HS-27A (cell line): ENCODE measurements at places on chromosomes 11 and 22.

DNA sequence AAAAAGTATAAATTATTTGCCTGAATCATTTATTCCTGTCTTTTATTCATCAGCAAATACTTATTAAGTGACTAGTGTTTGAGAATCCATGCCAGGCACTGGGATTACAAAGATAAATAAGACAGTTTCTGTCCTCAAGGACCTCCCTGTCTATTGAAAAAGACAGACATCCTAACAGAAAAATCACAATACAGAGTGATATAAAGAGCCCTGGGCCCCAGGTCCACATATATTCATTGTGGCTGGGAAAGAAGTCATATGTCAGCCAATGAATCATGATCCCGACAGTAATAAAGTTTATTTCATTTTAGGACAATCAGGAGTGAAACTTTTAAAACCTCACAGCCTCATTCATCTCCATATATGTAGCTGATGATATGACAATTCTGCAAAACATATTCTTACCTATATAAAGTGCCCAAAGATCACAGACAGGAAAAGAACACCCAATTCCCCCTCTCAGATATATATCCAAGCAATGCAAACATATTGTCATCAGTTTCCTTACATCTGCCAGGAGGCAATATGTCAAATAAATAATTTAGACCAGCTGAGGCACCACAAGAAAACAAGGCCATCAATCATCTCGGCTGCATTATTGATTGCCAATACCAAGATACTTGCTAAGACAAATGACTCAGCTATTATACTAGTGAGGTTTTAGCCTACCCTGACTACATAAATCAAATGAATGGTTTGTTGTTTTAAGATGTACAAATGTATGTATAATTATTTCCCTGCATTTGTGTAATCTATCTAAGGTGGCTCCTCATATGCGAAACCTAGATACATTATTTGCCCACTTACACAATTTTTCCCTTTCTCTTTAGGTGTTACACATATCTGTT, 590.9 kb upstream of the API5 start:
- no peak for DNase-seq

GRCh38 chr11:61698173-61698948, 18.2 kb downstream of the DAGLA start:
- no peak for DNase-seq

DNA sequence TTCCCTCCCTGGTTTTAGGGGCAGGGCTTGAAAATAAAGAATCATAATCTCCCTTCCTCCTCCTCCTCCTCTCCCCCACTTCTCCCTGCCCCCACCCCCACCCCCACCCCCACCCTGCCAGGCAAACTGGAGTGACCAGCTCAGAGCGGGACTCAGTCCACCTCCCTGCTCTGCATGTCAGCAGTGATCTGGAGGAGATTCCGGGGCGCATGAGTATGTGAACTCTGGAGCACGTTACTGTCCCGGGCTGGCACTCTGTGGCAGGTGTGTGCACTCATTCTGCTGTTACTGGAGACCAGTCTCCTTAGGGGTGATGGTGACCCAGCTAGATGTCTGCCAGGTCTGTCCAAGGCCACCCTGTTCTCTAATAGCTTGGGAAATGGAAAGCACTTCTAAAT, 33.9 kb downstream of the MARK2 start:
- no peak for DNase-seq

DNA sequence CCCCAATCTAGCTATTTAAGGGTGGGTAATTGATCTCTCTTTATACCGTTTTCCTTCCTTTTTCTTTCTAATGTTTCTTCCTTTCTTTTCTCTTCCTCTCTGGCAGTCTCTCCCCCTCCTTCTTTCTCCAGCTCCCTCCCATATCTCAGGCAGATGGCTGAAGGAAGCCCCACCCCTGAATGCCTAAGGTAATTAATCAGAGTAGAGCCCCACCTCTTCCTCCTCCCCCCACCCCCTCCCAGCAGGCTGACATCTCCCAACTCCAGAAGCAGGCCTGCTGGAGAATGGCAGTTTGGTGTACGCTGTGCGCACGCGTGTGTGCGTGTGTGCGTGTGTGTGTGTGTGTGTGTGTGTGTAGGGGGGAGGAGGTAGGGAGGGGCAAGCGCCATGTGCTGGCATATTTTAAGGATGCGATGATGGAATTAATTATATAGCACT, 122.6 kb downstream of the APOL5 start:
- peak; percentile 85 for DNase-seq

- no peak for DNase-seq
Measured at GRCh38 chr11:74739546-74740270, 8.5 kb upstream of the CHRDL2 start.

DNA sequence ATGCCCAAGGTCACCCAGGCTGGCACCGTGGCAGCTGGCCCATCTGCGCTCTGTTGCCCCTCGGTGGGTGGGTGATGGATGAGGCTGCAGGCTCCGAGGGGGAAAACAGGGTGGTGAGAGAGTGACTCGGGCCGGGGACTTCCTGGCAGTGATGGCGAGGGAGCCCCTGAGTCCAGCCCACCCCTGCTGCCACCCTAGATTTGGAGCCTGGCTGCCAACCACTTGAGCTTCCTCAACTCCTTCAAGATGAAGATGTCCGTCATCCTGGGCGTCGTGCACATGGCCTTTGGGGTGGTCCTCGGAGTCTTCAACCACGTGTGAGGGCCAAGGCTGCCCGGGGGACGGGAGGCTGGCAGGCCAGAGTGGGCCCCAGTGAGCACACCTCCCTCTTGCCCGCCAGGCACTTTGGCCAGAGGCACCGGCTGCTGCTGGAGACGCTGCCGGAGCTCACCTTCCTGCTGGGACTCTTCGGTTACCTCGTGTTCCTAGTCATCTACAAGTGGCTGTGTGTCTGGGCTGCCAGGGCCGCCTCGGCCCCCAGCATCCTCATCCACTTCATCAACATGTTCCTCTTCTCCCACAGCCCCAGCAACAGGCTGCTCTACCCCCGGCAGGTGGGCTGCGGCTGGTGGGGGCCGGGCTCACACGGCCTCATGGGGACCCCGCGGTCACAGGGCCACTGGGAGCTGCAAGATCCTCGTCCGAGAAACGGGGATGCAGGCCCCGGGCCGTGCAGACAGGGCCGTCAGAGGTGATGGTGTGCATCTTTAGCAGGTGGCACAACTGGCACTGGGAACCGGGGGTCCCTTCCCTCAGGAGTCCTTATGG, 10.1 kb downstream of the TCIRG1 start:
- DNase-seq: no peak

- no peak for DNase-seq
Measured at GRCh38 chr22:17665854-17666253, 27.3 kb downstream of the BCL2L13 start.

DNA sequence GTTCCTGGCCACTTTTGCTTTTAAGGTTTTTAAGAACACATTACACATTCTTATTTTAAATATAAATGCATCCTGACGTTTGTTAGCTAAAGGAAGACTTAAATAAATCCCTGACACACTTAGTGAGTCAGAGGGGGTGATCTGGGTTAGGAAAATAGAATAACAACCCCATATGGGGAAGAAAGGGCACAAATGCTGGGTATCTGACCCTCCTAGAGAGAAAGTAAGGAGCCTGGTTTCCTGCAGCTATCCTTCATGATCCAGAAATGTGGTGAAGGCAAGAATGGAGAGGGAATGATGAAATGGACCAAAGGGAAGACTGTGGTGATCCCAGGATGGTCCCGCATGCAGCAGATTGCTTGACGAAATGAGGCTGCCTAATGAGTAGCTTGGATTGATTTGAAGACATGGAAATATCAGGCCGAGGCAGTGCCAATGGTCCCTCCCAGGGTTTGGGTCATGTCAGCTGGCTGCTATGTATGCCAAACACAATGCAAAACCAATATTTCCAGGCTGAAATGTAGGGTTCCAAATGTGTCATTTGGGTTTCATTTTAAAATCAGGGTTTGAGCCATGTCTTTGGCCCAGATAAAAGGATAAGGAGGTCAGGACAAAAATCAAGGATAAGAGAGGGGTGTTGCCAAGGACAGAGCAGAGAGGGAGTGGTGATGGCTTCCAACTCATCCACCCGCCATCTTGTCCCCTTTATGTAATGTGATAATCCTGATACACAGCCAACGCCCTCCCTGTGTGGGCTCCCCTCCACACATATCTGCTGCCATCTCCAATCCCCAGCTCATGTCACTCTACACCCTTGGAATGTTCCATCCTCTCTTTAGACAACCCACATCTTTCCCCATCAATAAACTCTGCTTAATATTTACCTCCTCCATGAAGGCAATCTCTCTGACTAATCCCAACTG, 135.1 kb upstream of the PITPNB start:
- DNase-seq: no peak

DNA sequence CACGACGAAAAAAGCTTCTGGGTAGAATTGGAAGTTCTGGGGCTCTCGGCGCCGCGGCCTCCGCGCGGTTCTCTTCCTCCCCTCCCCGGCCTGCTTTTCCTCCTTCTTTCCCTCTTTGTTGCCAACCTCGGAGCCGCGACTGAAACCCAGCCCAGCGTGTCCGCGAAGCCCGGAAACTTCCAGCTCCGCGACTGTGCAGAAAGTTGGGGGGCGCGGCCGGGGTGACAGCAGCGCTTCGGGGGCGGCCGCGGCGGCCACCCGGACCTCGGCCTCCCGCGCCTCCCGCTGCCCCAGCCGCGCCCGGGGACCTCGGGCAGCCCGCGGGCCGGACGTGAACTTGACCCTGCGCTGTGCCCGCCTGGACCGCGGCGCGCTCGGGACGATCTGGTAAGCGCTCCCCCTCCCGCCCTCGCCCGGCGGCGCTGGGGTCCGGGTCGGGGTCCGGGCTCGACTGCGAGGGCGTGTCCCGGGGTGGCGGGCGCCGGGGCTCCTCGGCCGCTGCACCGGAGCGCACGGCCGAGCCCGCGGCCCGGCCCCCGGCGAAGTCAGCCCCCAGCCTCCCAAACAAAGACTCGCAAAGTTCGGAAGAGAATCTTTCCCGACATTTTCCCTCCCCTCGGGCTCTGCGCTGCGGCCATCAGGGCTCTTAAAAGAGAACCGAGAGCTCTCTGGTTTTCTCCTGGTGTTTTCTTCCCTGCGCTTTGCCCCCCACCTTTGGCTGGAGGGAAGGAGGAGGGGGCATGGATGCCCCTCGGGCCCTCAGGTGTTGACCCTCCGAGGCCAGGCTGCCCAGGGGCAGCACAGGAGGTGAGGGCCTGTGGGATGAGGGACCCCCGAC, 67.9 kb upstream of the WNT7B start:
- no peak for DNase-seq

- no peak for DNase-seq
Measured at GRCh38 chr11:125941267-125941618, 4.6 kb upstream of the VSIG10L2 start.

DNA sequence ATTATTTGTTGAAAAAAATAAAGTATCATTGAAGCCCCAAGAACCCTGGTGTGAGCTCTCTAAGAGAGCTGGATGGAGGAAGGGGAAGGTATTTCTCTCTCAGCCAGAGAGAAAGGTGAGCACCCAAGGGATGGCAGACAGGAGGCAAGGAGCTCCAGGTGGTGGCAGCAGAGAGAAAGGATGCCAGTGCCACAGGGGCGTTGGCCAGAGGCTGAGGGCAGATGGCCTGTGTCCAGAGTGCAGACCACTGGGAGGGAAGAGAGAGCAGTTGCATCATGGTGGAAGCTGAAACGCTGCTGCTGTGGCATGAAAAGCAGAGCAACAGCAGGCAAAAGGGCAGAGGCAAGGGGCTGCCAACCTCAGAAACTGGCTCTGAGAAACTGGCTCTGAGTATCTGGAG, 8.5 kb downstream of the SPON1 start:
- DNase-seq: peak; percentile 39

GRCh38 chr11:82932564-82932963, 31.0 kb downstream of the DDIAS start:
- DNase-seq: no peak
